ENCODE measurements at places on chromosomes 4 and X. TPM values are rescaled to one million over a fixed set of nuclear protein-coding genes. Genes with fewer than 3 reads are reported as not detected.

Gene CNKSR2
- polyA plus RNA-seq, result not detected

GRCh38 chr4:149972407-149972806 is 105.8 kb upstream of the DCLK2 start:
- no peak for DNase-seq

DNA sequence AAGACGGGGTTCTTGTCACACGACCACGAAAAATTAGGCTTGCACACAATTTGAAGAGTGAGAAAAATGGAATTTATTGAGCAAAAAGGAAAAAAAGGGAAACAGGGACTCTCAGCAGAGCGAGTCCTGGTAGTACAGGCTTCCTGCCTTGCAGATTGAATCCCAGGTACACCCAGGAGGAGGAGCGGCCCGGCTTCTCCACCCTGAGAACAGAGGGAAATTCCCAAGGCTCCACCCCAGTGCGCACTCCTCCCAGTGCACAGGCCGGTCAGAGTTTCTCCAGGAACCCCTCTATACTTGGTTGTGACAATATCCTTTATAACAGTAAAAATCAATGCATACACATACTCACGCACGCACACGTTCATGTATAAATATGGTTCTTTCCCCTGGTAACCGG is 22.0 kb downstream of the SLC4A4 start:
- DNase-seq, result no peak

DNA sequence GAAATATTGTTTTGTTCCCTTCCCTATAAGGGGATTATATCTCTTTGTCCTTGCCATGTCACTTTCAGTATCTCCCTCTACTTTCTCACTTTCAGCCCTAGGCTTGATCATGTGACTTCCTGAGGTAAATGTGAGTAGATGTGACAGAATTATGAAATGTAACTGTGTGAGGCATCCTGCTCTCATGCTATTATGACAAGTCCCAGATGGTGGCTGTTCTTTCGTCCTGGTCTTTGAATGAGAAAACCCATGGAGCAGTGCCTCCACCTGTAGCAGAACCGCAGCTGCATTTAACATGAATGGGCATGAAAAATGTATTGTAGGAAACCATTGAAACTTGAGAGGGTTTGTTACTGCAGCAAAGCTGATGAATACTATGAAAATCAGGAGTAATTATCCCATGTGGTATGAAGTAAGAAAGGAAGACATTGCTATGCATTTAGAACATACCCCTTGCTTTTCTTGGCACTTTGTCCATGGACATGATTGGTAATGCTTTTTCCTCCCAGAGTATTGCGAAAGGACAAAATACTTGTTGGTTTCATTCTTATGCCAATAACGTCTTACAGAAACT is 202.2 kb upstream of the GPRIN3 start:
- no peak for DNase-seq

Gene IL15
- polyA plus RNA-seq, result 3.1 TPM

GRCh38 chr4:73821325-73821724 is 15.2 kb upstream of the CXCL6 start:
- no peak for DNase-seq

GRCh38 chr4:187470061-187470460 is 525.5 kb upstream of the ZFP42 start:
- DNase-seq, result no peak

Gene KDR
- polyA plus RNA-seq, result 80.5 TPM

Gene ATP1B4
- not detected for polyA plus RNA-seq

GRCh38 chr4:77734928-77735327 is 84.2 kb downstream of the CNOT6L start:
- DNase-seq, result no peak

GRCh38 chrX:77640702-77641101 is 145.3 kb downstream of the ATRX start:
- no peak for DNase-seq

Gene CPE
- 2.2 TPM for polyA plus RNA-seq

Gene GAB3
- polyA plus RNA-seq, result 6.1 TPM

DNA sequence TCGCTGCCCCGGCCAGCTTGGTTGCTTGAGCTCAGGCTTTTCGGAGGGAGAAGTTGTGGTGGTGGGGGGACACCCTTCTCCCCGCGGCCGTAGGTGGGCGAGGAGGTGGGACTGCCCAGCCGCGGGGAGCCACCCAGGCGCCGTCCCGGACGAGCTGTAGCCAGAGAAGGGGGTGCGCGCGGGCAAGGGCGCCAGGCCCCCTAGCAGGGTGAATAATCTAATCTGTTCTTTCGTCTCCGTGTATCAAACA is 3.1 kb downstream of the MID1IP1 start:
- DNase-seq, result no peak

Gene STK26
- polyA plus RNA-seq, result 0.87 TPM

Gene NALF2
- polyA plus RNA-seq, result not detected

Gene CT45A1
- polyA plus RNA-seq, result not detected

- DNase-seq, result no peak
Observed at GRCh38 chr4:93828332-93828994, at the start of gene ATOH1. Gene ATOH1 (plus strand): TSS chr4:93828753. CDS start chr4:93828927, 174 bp downstream.

DNA sequence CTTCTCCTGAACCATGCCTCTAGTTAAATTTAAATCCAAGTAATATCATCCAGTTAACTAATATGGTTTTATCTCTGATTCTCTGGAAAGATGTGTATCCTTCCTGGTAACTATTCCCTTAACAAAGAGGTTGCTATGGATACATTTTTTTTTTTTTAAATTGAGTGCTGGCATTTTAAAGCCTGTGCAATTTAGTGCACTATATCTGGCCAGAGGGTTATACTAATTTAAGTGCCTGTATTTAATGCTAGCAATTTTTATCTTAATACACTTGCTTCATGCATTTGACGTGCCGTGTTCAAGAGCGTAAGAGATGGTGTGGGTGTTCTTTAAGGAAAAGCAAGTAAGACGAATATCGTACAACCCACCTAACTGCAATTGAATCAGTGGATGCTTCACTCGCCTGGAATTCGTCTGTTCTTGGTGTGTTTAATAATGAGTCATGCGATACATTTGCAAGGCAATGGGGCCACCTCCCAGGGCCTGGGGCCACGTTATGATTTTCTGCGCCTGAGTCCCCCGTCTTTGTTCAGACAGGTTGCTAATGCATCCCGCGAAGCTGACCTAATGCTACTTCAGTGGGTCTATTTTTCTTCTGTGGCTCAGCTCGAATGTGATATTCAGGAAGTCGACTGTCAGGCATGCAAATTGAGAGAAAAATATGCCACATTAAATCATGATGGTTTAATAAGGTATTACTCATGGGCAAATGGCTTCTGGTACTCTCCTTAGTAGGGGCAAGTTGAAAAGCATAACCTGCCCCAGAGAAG is 14.2 kb upstream of the MID1 start:
- DNase-seq, result no peak

DNA sequence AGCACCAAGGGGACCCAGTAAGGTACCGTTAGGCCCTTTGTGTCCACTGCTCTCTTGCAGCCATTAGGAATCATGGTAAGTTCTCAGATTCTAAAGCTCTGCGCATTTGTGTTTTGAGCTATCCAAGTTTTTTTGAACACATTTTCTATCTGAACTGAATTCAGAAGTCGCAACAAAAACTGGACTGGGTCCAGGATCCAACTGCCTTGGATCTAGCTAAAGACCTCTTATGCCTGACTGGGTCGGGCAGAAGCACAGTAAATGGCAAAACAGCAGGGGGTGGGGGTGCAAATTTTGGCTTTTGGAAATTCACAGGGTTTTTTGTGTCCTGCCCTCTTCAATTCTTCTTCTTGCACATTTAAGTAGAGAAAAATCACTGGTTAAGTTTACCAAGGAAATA is 30.0 kb downstream of the RCHY1 start:
- DNase-seq, result no peak

Gene N4BP2
- 0.65 TPM for polyA plus RNA-seq

GRCh38 chr4:4308800-4309441 is 18.9 kb downstream of the ZBTB49 start:
- no peak for DNase-seq

- DNase-seq, result no peak
Observed at GRCh38 chrX:4809571-4809970, 1096.1 kb upstream of the PRKX start.

DNA sequence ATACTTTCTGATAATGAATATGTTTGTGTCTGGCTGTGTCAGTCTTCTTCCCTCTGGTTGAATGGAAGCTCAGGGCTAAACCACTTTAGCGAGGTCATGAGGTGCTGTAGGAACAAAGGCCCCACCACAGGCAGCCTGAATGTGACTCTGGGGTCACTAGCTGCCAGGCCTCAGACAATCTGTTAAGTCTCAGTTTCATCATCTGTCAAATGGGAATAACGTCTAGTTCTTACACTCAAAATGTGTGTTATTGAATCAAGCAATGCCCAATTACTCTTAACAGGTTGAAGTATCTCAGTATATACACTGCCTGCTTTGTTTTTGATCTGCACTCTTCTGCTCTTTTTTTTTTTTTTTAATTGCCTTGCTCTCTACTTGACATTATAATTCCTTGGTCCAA is 148.6 kb downstream of the STK32B start:
- no peak for DNase-seq

DNA sequence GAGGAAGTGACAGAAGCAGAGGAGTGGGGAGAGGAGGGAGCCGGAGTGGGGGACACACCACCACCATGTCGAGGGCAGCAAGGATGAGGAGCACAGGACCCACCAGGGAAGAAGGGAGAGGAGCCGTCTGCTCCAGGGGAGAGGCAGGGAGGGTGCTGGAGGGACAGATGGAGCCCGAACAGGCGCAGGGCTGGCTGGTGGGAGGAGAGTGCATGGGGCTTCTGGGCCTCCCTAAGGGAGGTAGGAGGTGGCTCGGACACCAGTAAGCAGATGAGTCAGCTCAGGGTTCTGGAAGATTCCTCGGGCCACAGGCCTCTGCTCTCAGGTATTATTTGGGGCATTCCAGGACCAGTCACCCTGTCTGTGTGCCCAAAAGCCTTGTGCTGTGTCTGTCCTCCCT is 29.8 kb downstream of the ATP2B3 start:
- DNase-seq, result no peak

GRCh38 chr4:972651-973424 is 531 bp downstream of the DGKQ start:
- DNase-seq, result peak; percentile 24

- no peak for DNase-seq
Observed at GRCh38 chr4:12770351-12770750, 713.8 kb downstream of the RAB28 start.

- DNase-seq, result no peak
Observed at GRCh38 chr4:143184217-143184502, 557 bp upstream of the USP38 start.

DNA sequence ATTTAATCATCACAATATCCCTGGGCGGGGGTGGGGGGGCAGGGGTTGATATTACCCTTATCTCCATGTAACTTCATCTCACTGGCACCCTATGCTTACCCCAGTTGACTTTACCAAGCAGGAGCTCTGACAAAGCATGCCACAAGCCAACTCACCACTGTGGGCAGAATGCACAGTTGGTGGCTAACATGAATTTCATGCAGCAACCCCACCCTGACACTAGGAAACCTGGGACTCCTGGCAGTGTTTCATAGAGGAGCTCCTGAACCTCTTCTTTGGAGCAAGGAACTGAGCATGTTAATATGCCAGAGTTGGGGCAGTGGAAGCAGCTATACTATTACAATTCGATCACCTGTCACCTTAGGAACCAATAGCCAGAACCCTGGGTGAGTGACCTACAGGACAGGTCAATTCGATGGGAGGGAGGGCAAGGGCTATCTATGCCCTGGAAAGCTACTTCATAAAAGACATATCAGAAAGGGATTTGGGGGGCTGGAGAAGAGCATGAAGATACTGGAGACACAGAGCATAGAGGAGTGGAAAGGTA is 97.2 kb upstream of the ACSL4 start:
- no peak for DNase-seq

DNA sequence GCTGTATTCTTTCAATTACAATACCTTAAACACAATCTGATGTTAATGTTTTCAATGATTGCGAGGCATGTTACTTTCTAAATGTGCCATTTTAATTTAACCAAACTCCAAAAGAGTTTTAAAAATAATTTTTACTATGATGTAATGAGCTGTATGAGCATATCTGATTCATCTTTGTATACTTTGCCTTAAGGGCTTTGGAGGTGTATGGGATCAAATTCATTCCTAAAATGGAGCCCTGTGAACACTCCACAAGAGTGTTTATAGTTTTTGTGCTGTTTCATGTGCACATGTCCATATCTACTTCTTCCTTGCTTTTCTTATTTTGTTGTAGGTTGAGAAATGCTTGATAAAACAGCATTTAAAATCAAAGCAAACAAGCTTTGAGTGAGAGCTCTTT is 82.4 kb downstream of the ATP10D start:
- no peak for DNase-seq

DNA sequence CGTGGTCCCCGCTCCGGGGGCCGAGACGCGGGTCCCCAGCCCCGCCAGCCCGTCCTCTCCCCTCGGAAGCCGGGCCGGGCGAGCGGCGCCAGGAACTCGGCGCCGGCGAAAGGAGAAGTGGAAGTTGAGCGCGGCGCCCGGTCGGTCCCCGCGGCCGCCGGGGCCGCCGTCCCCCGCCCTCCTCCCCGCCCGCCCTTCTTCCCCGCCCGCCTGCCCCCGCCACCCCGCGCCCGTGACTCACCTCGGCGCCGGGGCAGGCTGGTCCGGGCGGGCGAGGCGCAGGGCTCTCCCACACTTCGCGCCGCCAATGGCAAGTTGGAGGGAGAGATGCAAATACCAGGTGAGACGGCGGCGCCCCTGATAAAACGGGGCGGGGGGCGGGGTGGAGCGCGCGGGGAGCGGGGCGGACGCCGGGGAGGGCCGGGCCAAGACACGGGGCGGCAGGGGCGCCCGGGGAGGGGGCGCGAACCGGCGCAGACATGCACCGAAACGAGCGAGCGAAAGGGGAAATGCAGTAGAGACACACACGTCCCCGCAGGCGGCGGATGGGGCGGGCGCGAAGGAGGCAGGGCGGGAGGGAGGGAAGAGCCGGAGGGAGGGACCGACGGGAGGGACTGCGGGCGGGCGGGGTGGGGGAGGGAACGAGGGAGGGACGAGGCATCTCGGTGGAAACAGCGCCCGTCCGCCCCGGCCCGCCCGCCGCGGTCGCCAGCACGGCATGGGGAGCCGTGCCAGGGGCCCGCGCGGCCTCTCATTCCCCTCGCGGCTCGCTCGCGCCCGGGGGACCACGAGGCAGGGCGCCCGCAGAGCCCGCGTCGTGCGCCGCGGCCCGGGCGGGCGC is at the start of gene ELF4:
TSS of gene ELF4 (minus strand) at position 119 of the 841 bp plus-strand sequence. CDS start 29,167 bp downstream, outside the sequence.
- DNase-seq, result no peak

DNA sequence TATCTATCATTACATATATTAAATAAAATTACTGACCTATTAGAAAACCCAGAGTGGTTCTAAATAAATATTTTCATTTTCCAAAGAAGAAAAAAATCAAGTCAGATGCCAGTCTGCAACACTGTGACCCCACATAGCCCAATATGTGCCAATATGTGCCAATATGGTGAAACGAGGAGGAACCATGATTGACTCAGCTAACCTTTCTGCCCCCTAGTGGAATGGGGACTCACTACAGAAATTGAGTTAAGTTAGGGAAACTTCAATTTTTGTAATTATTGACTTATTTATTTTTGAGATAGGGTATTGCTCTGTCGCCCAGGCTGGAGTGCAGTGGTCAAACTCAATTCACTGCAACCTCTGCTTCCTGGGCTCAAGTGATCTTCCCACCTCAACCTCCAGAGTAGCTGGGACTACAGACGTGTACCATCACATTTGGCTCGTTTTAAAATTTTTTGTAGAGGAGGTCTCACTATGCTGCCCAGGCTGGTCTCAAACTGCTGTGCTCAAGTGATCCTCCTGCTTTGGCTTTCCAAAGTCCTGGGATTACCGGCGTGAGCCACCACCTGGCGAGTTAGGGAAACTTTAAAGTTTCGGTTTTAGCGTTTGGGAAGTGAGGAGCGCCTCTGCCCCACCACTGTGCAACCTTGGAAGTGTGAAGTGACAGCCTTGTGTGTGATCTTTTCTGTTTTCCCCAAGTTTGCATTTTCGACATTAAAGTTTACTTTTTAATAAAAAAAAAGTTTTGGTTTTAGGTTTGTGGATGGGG is 116.8 kb upstream of the SHISA3 start:
- DNase-seq, result peak; percentile 36

Gene EGF
- not detected for polyA plus RNA-seq

Gene HUWE1
- polyA plus RNA-seq, result 66.6 TPM

Gene ANKRD17
- 33.3 TPM for polyA plus RNA-seq

Gene ADAMTS3
- polyA plus RNA-seq, result 0.37 TPM

All from endothelial cell of umbilical vein (primary cell).